ENCODE measurements at places on chromosomes 7 and 10.

DNA sequence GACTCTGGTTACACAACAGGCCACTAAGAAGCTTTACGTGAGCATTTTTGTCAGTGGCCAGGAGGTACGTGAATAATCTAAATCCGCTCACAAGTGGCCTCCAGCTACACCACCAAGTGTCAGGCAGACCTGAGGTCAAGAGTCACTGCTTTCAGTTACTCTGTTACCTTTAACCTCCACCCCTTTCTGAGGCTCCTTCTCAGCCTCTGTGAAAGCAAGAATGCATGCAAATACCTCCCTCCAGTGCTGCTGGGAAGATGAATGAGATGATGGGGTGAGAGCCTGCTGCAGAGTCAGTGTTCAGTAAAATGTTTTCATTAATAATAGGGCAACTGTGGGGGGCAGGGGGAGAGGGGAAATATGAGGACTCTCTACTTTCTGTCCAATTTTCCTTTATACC is 11.2 kb downstream of the DDC start:
- no peak for DNase-seq

DNA sequence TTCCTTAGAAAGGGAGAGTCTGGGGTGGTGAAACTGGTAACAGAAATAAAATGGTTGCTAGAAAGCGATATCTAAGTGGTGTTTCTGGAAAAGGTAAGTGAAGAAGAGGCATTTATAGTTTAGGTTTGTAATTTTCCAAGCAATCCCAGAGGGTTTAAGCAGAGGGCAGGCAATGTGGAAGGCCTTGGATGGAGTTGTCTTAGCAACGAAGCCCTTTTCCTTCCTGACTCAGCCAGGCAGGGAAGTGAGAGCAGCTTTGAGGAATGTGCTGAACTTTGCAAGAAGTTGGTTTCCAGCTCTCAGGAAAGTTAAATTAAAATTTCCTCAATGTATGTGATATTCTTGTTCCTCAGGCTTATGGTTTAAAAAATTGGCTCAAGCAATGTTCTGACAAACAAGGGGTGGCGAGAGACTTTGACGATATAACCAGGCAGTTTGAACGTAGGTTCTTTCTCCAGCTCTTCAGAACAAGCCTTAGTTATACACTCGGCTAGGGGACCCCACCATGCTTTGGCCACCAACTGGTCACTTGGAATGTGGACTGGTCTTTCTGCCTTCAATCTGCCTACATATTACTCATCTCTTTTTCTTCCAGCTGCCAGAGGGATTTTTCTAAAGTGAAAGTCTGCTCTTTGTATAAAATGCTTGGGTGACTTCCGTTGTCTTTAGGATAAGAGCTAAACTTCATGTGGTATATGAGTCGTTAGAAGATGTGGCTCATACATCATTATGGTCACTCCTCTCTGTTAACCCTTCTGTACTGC is 66.9 kb upstream of the SLC25A13 start:
- no peak for DNase-seq

- DNase-seq, result no peak
These were observed 14.3 kb downstream of the MMS19 start for GRCh38 chr10:97483921-97484320.

DNA sequence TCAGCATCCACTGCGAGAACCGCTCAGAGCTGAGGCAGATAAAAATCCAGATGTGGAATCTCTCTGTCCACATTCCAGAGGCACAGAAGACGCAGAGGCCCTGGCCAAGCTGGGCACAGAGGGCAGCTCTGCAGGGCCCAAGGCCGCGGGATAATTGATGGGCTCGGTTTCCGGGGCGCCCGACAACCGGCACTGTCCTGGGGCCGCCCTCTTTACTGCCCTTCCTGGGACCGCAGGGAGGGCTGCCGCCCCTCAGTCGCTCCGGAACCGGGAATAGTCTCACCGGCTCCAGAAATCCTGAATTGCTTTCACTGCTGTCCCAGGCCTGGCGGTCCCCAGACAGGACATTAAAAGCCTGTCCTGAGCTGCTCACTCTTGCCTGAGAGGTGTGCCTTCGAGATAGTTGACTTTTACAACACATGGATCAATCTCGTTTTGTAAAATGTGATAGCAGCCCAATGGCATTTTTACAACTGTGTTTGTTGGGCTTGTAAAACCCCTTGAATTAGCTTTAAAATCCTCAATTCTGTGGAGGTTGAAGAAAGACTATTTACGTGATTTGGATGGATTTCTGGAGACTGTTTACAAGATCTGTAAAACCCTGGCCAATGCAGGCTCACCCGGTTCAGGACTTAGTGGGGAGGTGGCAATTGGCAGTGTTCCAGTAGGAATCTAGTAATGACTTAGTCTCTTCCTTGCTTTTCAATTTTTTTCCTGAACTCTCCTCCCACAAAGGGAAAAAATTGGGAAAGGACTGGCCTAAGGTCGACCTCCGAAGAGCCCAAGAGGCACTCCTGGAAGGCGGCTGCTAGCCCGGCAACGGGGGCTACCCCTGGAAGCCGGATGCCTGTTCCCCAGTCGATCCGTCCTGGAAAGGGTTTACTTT is 1.4 kb upstream of the HOXA6 start:
- peak; percentile 59 for DNase-seq

GRCh38 chr10:88091490-88092061 is 228.2 kb downstream of the PTEN start:
- DNase-seq, result no peak

DNA sequence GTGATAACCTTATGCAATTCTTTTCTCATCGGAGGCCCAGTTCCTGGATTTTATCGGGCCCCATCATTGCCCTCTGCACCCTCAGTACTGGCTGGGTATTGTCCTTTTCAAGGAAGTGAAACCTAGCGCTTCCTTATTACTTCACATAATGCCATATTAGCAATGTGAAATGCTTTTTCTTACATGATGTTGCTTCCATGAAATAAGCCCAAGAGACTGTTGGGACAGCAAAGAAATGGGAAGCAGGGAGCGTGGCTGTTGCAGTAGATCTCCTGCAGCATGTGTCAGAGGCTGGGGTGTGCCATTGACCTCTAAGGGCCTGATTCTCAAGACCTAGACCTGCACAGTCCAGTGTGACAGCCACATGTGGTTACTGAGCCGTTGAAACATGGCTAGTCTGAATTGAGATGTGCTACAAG is 8.1 kb downstream of the CHN2 start:
- no peak for DNase-seq

- no peak for DNase-seq
These were observed 573.3 kb downstream of the GALNT17 start for GRCh38 chr7:71705217-71705616.

DNA sequence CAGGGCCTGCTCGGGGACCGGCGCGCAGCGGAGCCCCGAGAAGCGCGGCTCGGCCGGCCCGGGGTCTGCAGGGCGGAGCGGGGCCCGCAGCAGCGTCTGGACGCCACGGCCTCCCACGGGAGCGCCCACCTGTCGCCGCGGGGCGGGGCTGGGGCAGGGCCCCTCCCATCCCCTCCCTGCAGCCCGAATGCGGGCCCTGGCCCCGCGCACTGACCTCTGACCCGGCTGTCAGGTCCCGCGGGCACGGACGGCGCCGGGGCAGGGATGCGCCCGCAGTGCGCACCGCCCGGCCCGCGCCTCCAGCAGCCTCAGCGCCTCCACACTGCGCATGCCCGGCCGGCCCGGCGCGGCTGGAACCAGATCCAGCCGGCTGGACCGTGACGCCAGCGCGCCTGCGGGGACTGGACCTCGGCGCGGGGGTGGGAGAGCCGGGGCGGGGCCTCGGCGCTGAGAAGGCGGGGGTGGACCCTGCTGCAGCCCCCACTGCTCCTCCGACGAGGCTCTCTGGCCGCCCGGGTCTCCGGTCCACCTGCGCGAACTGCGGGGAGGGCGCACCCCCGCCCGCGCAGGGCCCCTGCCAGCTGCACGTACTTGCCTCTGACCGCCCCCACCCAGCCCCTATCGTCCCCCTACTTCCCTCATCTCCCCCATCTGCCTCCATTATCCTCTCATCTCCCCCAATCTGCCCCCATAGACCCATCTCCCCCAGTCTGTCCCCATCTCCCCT is 16.1 kb upstream of the GPR146 start:
- DNase-seq, result peak; percentile 95

- no peak for DNase-seq
These were observed 141.3 kb downstream of the SUGCT start for GRCh38 chr7:40276061-40276460.

DNA sequence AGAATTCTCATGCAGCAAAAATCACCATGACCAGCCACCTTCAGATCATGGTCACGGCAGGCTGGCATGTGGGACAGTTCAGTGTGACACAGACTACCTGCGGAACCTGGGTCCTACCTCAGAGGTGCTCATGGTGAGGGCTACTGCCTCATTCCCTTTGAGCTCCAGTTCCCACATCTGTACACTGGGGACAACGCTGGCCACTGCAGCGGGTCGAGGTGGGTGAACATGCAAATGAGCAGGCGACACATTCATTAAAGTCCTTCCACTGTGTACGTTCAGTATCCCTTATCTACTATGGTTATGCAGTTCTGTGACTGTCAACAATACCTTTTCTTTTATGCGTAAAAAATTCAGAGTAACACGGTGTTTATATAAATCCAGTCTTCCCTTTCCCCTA is 218.7 kb upstream of the AOAH start:
- no peak for DNase-seq

- DNase-seq, result no peak
These were observed 62.4 kb upstream of the DOCK1 start for GRCh38 chr10:126842836-126843235.

DNA sequence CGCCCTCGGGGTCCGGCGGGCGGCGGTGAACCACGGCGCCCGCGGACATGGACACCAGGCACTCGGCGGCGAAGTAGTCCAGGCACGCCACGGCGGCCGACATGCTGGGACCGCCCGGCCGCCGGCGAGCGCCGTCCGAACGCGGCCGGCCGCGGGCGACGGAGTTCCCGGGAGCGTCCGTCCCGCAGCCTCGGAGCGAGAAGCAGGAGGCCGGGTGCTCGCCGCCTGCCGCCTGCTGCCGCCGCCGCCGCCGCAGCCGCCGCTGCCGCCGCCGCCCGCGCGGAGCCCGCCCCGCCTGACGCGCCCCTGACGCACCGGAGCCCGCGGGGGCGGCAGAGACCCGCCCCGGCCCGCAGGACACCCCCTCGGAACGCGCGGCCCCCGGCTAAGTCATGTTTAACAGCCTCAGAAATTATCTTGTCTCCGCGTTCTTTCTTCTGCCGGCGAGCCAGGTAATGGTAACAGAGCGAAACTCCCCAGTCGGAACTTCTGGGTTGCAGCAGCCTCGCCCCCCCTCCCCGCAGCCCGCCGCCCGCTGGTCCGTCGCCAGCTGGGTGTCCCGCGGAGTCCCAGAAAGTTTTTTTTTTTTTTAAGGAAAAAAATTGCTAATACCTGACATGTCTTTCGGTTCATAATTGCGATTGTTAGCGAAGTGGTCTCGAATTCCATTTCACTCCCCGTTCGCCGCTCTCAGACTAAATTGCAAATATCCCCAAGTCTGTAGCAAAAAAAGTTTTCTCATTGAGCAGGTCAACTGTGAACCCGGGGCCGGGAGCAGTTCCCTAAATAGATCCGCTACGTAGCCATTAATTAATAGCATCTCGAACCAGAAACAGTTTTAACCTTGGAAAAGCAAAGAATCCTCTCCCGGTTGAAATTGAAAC is at the start of gene KLF14:
KLF14 (minus strand) TSS at position 277 of the 884 bp plus-strand sequence; CDS start at position 103, 174 bp downstream.
- peak; percentile 82 for DNase-seq

DNA sequence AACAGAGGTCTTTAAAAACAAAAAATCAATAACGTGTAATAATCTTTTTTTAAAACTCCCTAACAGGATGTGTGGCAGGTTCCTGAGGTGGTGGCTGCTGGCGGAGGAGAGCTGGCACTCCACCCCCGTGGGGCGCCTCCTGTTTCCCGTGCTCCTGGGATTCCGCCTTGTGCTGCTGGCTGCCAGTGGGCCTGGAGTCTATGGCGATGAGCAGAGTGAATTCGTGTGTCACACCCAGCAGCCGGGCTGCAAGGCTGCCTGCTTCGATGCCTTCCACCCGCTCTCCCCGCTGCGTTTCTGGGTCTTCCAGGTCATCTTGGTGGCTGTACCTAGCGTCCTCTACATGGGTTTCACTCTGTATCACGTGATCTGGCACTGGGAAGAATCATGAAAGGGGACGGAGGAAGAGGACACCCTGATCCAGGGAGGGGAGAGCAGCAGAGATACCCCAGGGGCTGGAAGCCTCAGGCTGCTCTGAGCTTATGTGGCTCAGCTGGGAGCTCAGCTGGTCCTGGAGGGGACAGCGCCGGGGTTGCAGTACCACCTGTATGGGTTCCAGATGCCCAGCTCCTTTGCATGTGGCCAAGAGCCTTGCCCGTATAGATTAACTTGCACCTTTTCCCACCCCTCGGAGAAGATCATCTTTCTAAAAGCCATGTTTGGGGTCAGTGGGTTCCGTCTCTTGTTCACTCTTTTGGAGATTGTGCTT is 16.7 kb upstream of the AZGP1 start:
- DNase-seq, result no peak

DNA sequence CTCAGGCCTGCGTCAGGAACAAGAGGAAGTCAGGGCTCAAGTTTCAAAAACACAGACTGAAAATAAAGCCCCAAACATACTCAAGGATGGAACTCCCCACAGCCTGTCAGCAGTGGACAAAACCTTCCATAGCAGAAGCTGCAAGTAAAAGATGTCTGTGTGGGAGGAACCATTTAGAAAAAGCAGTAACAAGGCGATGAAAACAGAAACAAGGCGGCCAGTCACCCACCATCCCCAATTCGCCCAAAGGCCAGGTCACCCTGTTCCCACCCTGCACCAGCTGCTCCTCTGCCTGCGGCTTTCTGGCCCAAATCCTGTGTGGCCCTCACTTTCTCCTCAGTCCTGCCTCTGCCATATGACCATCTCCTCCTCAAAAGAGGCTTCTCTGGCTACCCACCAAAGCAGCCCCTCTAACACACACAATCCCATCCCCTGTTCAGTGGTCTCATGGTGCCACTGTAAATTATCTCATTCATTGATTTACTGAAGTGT is 27.8 kb downstream of the KCNMA1 start:
- DNase-seq, result no peak

GRCh38 chr10:87829986-87830729 is 12.1 kb upstream of the ATAD1 start:
- DNase-seq, result no peak

- no peak for DNase-seq
These were observed 375.8 kb upstream of the NFE2L3 start for GRCh38 chr7:25775999-25776743.

DNA sequence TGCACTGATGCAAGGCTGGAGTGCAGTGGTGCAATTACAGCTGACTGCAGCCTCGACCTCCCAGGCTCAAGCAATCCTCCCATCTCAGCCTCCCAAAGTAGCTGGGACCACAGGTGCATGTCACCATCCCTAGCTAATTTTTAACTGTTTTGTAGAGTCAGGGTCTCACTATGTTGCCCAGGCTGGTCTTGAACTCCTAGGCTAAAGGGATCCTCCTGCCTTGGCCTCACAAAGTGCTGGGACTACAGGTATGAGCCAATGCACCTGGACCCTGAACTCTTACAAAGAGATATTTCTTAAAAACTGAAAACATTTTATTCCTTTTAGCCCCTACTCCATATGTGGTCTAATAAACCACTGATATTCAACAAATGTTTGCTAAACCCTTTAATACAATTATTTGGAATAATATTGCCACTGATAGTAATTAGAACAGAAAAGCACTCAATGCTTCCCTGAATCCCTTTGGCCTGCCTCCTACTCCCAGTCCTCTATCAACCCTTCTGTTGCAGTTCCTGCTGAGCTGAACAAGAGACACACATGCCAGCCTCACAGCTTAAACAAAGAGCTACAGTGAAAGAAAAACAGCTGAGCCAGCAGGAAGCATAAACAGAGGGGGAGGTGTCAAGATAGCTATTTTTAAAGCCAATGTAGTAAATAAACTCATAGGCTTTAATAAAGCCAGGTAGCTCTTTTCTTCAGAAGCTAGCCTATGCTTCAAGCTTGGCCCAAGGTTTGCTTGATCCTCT is 7.0 kb upstream of the GNAI1 start:
- no peak for DNase-seq
